D721Med (cell line): ENCODE measurements at places on chromosomes 13 and 19.

- DNase-seq: no peak
Measured at GRCh38 chr19:42697884-42698283, 42.4 kb downstream of the PSG3 start.

DNA sequence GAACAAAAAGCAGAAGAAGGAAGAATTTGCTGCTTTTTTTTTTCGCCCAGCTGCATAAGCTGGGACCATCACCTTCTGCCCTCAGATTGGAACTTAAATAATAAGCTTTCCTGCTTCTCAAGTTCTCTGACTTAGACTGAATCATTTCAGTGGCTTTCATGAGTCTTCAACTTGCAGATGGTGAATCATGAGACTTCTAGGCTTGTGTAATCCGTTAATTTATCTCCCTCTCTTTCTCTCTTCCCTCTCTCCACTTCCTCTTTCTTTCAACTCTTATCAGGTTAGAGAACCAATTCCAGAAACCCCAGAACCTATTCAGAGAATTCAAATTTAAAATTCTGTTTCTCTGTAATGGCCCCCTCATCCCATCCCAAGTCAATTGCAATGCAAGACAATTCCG is 1153.7 kb downstream of the PCDH9 start:
- no peak for DNase-seq

DNA sequence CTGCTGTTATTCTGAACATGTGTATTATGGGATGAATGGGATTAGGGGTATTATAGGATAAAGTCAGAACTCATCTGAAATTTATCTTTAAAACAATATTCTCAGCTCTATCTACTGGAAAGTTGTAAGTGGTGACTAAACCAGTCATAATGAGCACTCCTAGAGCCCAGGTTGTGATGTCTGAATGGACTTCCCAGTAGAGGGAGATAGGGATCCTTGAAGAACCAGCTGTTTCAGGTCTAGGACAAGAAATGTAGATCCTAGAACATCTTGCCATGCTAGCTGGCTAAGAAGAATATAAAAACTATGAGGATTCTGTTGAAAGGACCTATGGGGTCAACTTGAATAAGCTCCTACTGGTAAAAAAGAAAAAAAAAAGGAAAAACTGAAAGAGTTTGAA is 310.8 kb downstream of the SLC7A1 start:
- DNase-seq: no peak

GRCh38 chr19:4301590-4302242 is 473 bp downstream of the TMIGD2 start:
- no peak for DNase-seq

- no peak for DNase-seq
Measured at GRCh38 chr13:26585136-26585535, 27.7 kb downstream of the WASF3 start.
